ENCODE measurements at places on chromosomes 6 and 20. TPM values are rescaled to one million over a fixed set of nuclear protein-coding genes. Genes with fewer than 3 reads are reported as not detected.
A peak's percentile ranks its signal among the peaks of the same experiment; 100 is the strongest.

GRCh38 chr6:154363821-154364220, 7.2 kb upstream of the IPCEF1 start:
- no peak for DNase-seq

DNA sequence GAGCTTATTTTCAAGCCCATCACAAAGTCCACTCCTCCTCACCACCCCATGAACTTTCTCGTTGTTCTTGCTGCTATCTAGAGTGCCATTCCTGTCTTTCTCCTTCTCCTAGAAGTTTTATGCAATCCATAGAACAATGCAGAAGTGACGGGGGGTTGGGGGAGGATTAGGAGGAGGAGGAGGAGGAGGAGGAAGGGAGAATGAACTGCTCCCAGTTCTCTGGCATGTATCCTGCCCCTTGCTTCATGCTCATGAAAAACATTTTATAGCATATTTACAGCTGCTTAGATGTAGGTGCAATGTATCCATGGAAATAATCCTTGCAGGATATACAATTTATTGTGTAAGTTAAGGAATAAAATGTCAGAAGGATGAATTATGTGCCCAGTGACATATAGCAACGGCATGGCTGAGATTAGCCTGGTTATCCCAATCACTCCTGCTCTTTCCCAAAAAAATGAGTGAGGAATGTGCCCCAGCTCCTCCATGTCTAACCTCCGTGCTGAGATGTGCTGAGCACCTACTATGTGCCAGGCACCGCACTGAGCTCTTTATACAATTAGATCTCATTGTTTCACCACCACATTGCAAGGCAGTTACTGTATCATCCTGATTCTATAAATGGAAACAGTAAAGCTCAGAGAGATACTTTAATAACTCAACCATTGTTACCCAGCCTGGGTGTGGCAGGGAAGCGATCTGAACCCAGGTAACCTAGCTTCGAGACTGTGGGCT, 41.6 kb upstream of the TFAP2C start:
- no peak for DNase-seq

DNA sequence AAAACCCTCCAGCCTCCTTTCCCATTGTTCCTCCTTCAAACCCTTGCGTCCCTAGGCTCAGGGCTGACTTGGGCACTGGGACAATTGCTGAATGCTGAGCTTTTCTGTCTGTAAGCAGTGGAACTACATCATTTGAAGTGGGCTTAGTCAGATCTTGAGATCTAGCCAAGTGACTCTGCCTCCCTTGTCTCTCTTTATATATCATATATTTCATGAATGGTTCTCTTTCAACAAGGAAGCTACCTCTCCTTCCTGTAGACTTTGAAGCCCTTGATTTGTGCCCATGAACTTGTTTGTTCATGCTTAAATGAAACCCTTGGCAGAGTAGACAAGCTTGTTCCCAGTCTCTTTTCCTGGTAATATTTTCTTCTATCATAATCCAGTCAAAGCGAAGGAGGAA, 60.0 kb upstream of the KIF13A start:
- no peak for DNase-seq

GRCh38 chr6:101393829-101394251, 332 bp downstream of the GRIK2 start:
- DNase-seq, result no peak

GRCh38 chr20:41615676-41616075, 2.5 kb downstream of the CHD6 start:
- no peak for DNase-seq

DNA sequence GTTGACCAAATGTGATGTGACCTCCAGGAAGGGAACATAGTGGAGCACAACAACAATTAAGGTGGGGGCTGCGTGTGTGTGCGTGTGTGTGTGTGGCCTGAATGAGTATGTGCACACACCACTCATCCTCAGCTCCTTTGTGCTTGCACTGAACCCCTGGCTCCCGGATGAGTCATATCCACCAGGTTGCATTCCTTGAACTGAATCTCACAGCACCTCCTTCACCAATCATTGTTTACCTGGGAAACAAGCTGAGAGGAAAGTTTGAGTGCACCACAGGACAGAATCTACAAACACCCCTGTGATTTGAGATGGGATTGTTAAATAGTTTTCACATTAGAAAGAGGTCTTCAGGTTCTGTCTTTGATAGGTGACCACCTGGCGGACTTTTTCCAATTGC, 33.7 kb upstream of the GPR6 start:
- no peak for DNase-seq

Gene SEL1L2
- total RNA-seq, result not detected

DNA sequence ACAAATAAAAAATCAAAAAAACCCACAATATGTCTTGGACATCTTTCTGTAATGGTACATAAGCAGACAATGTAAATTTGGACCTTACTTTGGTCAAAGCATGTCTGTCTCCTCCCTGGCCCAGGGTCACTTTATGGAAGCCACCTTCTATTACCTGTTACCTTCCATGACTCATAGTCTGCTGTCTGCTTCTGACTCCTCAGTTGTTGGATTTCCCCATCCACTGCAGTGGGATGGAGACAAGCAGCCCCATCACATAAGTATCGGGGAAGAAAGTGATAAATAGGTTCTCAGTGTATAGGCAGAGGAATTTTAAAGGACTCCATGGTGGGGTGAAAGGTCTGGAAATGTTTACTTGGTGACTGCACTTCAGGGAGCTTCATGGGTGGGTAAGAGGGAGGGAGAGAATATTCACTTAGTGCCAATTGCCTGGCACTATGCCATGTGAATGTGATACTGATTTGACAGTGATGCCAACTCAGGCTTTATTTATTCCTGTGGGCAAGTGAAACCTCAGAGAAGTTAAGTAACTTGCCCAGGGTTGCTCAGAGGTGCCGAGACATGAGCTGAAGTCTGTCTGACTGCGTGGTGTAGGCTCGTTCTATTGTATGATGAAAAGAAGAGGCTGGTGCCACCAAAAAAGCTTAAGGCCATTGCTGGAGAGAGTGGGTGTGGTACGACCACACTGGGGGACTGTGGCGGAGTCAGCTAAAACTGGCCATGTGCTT, 175.6 kb upstream of the RNF24 start:
- DNase-seq, result no peak

Gene CCM2L
- not detected for total RNA-seq

GRCh38 chr20:58097429-58097828, 131.0 kb downstream of the ANKRD60 start:
- no peak for DNase-seq

- DNase-seq, result no peak
Observed at GRCh38 chr6:48641544-48641943, 530.5 kb upstream of the PTCHD4 start.

Gene IMPG1
- not detected for total RNA-seq

DNA sequence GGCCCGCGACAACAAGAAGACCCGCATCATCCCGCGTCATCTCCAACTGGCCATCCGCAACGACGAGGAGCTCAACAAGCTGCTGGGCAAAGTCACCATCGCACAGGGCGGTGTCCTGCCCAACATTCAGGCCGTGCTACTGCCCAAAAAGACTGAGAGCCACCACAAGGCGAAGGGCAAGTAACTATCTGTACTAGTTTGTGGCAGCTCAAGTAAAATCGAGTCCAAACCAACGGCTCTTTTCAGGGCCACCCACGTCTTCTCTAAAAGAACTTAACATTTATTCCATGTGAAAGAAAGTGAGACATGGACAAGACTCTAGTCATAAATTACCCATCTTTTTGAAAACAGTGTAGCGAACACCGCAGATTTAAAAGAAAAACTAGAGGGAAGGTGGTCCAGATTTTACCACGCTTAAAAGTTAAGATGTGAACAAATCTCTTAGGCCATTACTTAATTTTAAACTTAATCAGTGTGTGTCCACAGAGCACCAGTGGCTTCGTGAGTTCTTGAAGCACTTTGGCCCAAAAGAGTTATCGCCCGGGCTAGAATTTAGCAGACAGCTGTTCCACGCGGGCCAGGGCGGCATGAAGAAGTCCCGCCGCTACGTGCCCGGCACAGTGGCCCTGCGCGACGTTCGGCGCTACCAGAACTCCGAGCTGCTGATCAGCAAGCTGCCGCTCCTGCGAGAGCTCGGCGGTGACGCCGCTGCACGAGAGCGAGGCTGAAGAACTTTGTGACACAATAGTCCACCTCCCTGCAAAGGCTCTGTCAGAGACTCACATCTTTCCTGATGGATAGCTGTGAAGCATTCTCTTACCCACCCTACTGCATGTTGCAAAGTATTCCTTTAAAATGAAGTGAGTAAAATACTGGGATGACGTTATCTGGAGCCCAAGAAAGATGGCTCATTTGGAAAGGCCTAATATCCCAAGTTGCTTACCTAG, 113.9 kb upstream of the PRSS16 start:
- DNase-seq, result peak; percentile 84

Gene OR12D3
- total RNA-seq, result not detected

- no peak for DNase-seq
Observed at GRCh38 chr6:71310261-71310660, 21.6 kb downstream of the OGFRL1 start.

Gene COL9A1
- not detected for total RNA-seq

GRCh38 chr6:6783721-6784120, 195.2 kb downstream of the LY86 start:
- no peak for DNase-seq

DNA sequence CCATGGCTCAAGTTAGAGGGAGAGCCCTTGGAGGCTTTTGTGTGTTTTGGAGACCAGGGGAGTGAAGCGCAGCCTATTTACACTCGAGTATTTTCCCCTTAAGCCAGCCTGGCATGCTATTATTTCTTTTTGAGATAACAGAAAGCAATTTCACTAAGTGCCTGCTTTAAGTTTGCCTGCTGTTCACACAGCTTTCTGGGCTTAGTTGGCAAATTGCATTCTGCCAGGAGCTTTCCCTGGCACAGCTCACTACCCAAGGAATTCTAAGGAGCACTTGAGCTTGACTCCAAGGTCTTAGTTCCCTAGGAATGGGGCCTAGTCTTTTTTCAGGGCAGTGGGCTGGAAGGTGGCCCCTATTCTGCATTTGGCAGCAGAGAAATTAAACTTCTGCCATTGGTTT, 19.0 kb upstream of the ASXL1 start:
- no peak for DNase-seq

Gene TNFAIP3
- 214 TPM for total RNA-seq

- DNase-seq, result no peak
Observed at GRCh38 chr6:159934181-159934580, 34.7 kb upstream of the IGF2R start.

DNA sequence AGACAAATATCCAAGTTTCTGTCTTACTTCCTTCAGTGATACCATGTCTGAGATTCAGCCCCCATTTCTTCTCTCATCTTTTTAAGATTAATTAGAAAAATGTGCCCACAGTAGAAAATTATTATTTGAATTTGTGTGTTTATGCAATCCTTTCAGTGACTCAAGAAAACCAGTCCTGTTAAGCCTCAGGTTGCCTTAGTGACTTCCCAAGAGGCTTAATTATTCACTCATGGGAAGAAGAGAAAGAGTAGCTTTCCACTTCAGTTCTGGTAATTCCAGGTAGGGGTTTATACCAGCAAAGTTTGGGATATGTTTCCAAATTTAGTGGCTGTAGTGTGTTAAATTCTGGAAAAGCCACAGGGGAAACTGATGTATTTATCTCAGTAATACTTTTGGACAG, 149.1 kb downstream of the RIMS1 start:
- DNase-seq, result no peak

GRCh38 chr6:143549221-143549948, 37.9 kb upstream of the FUCA2 start:
- no peak for DNase-seq

DNA sequence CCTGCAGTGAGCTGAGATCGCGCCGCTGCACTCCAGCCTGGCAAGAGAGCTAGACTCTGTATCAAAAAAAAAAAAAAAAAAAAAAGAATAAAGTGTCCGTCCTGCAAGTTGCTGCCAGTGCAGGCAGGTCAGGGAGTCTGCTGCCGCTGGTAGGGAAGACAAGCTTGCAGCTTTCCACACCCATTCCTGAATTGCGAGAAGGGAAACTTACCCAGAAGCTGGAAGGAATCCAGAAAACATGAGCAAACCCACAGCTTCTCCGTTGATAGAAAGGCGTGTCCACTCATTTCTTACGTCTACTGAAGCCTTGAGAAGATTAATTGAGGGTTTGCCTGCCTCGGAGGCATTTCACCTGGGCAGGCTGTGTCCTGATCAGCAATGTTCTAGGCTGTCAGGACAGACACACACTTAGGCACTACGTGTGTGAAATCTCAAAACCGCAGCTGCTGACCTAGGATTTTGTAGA, 61.6 kb upstream of the DSP start:
- DNase-seq, result no peak

DNA sequence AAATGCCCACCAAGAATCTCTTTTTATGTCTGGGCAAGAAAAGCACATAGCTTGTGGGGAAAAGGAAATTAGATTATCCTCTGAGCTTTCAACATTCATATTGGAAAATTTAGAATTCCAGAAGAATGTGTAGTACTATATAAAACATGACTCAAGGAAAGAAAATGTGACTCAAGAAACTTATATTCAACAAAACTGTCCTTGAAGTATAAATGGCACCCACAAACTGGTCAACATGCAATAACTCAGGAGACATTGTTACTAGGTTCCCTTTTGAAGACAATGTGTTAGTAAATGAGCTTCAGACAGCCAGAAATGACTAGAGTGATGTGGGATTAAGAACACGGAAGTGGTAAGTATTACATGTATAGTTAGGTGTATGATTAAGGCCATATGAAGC, 26.1 kb upstream of the TINAG start:
- DNase-seq, result no peak

DNA sequence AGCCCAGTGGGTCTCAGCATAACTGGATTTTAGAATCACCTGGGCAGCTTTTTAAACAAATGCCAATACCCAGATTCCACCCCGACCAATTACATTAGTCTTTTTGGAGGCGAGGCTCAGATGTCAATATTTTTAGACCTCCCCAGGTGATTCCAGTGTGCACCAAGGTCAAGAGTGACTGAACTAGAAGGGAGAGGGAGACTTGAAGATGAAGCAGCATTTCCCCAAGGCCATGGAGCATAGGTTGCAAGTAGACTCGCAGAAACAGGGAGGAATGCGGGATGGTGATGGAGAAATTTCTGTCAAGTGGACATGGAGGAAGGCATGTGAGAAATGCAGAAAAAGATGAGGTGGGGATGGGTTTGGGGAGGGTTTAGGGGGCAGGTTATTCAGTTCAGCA, 64.9 kb downstream of the BCAS1 start:
- DNase-seq, result no peak

Gene SESN1
- 8.7 TPM for total RNA-seq

DNA sequence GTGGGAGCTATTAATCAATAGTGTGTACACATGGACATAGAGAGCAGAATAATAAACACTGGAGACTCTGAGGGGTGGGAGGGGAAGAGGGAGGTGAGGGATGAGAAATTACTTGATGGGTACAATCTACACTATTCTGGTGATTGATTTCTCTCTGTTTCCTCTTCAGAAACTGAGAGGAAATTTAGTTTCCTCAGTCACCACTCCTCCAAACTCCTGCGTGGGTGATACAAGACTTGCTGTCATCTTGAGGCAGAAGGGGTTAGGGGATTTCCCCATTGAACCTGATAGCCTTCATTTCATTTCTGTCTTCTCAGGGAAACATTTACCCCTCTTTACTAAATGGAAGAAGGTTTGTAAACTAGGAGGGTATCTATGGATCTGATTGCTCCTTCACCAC, 84.3 kb upstream of the ESR1 start:
- DNase-seq, result peak; percentile 52

- DNase-seq, result no peak
Observed at GRCh38 chr6:18314317-18314997, 50.1 kb upstream of the DEK start.

GRCh38 chr6:121593011-121593641, 157.7 kb downstream of the GJA1 start:
- DNase-seq, result no peak

Gene CFAP61
- total RNA-seq, result not detected

- no peak for DNase-seq
Observed at GRCh38 chr6:116365743-116366142, 5.0 kb upstream of the DSE start.

Gene PROKR2
- total RNA-seq, result not detected

Gene CYP21A2
- total RNA-seq, result 0.12 TPM

- no peak for DNase-seq
Observed at GRCh38 chr6:161186173-161186769, 87.6 kb downstream of the AGPAT4 start.

Measured in activated naive CD8-positive, alpha-beta T cell treated with anti-CD3 and anti-CD28 coated beads for 36 hours (primary cell).